ENCODE measurements at places on chromosomes 7 and 10. TPM values are rescaled to one million over a fixed set of nuclear protein-coding genes. Genes with fewer than 3 reads are reported as not detected.

DNA sequence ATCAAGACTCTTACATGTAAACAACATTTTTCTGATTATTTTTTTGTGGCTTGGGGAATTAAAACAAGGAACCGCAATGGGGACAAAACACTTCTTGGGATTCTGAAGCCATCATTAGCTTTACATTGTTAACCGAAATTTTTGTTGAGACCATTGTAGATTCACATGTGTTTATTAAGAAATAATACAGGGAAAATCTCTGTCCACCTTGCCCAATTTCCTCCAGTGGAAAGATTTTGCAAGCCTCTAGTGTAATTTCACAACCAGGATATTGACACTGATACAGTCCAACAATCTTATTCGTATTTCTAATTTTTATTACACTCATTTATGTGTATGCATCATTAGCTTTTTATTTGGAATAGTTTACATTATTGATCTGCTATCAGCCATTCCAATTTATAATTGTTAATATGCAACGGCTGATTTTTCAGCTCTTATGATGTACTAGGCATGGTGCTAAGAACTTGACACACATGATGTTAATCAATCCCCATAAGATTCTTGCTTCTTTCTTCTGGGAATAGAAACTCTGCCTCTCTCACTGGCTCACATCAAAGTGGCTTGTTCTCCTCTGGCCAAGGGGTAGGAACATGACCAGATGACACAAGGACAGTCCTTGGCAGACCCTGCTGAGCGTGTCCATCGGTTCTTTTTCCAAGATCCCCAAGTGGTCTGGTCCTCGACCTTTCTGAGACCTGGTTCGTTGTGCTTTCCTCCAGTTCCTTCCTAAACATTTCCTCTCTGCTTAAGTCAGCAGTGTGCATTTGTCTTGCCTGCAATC lies 137.6 kb downstream of the ADAM12 start:
- peak; percentile 57 for DNase-seq

RBM20 gene
- total RNA-seq: under 0.01 TPM

FXYD4 gene
- total RNA-seq: not detected

CTAGE8 gene
- total RNA-seq: 0.83 TPM

- DNase-seq: peak; percentile 72
Measured at GRCh38 chr7:34153656-34154270, 248.4 kb downstream of the BMPER start.

DNA sequence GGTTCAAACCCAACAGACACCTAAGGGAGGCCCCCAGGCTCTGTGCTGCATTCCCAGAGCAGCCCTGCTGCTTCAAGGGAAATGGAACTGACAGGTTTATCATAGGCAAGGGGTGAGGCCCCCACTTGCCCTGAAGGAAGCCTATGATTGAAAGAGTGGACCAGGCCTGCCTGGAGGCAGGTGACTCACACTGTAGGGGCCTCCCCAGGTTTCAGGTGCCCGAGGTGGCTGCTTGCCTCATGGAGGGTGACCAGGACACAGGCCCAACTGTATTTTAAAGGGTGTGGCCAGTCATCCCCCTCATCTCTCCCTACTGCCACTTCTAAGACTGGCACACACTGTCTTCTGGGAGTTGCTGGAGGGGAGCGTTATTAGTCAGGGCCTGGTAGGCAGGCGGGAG lies 85.4 kb downstream of the ATXN7L1 start:
- no peak for DNase-seq

H2BK1 gene
- total RNA-seq: not detected

DNA sequence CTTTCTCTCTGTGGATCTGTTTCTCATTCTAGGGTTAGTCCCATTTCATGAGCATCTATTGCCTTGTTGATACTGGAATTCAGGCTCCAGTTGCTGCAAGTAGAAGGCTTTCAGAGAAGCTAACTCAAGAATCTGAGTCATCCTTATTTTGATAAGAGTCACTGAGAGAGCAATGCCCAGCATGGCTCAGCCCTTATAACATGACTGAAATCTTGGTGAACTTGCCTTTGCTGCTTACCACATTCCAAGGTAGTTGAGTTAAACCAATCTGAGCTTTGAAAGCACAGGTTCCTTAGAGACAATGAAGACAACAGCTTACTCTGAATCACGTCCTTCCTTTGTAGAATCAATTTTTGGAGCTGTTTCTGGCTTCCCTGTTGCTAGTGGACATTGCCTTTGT lies 53.6 kb upstream of the CHCHD3 start:
- DNase-seq: no peak

DNA sequence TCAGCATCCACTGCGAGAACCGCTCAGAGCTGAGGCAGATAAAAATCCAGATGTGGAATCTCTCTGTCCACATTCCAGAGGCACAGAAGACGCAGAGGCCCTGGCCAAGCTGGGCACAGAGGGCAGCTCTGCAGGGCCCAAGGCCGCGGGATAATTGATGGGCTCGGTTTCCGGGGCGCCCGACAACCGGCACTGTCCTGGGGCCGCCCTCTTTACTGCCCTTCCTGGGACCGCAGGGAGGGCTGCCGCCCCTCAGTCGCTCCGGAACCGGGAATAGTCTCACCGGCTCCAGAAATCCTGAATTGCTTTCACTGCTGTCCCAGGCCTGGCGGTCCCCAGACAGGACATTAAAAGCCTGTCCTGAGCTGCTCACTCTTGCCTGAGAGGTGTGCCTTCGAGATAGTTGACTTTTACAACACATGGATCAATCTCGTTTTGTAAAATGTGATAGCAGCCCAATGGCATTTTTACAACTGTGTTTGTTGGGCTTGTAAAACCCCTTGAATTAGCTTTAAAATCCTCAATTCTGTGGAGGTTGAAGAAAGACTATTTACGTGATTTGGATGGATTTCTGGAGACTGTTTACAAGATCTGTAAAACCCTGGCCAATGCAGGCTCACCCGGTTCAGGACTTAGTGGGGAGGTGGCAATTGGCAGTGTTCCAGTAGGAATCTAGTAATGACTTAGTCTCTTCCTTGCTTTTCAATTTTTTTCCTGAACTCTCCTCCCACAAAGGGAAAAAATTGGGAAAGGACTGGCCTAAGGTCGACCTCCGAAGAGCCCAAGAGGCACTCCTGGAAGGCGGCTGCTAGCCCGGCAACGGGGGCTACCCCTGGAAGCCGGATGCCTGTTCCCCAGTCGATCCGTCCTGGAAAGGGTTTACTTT lies 1.4 kb upstream of the HOXA6 start:
- DNase-seq: no peak

RBP4 gene
- total RNA-seq: not detected

DNA sequence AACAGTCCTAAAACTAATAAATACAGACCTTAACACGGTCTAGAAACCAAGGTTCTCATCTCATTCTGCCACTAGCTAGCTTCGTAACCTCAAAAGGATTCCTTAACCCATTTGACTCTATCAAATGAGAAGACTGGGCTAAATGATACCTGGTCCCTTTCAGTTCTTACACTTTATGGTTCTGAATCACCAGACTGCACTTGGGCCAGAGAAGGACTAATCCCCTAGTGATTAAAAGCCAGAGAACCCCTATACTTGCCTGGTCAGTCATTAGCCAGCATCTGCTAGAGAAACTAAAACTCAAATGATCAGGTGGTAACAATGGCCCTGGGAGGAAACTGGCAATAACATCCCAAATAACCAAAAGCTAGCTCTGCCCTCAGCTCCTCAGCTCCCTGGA lies 16.8 kb downstream of the TMEM243 start:
- no peak for DNase-seq

DNA sequence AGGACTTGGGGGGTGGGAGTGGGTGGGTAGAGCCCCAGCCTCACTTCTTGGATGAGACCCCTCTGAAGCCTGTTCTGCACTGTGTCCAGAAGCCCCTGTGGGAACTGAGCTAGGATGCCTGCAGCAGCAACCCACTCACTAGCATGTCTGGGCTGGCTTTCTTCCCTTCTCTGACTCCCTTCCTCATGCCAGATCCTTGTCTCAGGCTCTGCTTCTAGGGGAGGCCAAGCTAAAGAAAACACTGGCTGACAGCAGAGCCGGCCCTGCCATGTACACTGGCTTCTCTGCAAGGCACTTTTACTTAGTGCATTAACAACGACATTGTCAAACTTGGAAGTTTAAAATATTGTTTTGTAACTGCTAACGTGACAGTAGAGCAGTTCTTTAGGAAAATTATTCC lies 50.2 kb downstream of the ARHGAP22 start:
- peak; percentile 7 for DNase-seq

DNA sequence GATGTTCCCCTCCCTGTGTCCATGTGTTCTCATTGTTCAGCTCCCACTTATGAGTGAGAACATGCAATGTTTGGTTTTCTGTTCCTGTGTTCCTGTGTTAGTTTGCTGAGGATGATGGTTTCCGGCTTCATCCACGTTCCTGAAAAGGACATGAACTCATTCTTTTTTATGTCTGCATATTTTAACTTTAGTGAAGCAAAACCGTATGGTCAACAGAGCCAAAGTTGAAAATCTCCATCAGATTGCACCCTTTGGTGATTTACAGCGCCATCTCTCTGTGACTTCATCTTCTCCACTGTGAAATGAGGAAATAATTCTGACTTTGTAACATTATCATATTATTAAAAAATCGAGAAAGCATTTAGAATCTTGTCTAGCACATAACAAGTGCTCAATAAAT lies 132.3 kb upstream of the PLXDC2 start:
- DNase-seq: peak; percentile 47

- peak; percentile 98 for DNase-seq
Measured at GRCh38 chr10:7610651-7611389, 55.9 kb downstream of the ITIH5 start.

ZNF503 gene
- 8.2 TPM for total RNA-seq

GRCh38 chr10:114329634-114330365 lies 74.5 kb downstream of the AFAP1L2 start:
- DNase-seq: no peak

PRKCQ gene
- total RNA-seq: 0.26 TPM

- peak; percentile 5 for DNase-seq
Measured at GRCh38 chr10:75334720-75335119, 66.8 kb downstream of the ZNF503 start.
